Caki2 (cell line): ENCODE measurements at places on chromosomes 12 and 14. TPM values are rescaled to one million over a fixed set of nuclear protein-coding genes. Genes with fewer than 3 reads are reported as not detected.

Gene TGM1
- total RNA-seq = 0.44 TPM in 1 of 2 replicates, not detected in the other

Gene SLC39A2
- 0.27 TPM in 1 of 2 replicates, not detected in the other for total RNA-seq

Gene ACTN1
- total RNA-seq = 53.5 and 57.0 TPM in 2 replicates

Gene OR4L1
- total RNA-seq = not detected in 2 replicates

Gene RTL1
- total RNA-seq = not detected in 2 replicates

Gene EXOC3L4
- 0.98 TPM in 1 of 2 replicates, not detected in the other for total RNA-seq

Gene COCH
- total RNA-seq = 2.2 and 2.7 TPM in 2 replicates

Gene A2M
- not detected in 2 replicates for total RNA-seq

DNA sequence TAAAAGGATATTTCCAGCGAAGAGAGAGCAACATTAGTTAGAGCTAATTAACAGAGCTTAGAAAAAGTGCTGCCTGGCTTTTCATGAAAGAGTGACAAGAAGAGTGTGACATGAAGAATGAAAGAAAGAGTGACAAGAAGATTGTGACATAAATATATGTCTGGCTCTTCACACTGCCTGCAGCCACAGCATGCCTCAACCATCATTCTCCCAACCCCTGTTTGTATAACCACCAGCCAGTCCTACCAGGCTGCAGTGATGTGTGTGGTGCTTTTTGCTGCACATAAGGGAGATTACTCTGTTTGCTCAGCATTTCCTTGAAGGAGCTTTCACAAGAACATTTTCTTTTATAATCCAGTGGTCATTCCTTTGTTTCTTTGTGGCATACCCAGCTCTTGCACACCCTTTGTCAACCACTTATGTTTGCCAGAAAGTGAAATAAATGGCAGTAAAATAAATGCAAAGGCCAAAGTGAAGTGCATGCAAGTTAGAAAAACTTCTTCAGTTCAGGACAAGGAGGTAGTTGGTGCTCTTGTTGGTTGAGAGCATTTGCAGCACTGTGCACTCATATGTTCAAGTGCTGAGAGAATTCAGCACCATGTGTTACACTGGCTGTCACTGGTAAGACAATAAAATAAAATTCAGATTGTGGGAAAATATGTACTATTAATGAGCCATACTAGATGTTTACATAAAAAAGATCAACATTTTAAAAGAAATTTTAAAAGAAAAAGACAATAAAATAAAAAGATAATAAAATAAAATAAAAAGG is 50.6 kb downstream of the KIF21A start:
- DNase-seq = no peak

DNA sequence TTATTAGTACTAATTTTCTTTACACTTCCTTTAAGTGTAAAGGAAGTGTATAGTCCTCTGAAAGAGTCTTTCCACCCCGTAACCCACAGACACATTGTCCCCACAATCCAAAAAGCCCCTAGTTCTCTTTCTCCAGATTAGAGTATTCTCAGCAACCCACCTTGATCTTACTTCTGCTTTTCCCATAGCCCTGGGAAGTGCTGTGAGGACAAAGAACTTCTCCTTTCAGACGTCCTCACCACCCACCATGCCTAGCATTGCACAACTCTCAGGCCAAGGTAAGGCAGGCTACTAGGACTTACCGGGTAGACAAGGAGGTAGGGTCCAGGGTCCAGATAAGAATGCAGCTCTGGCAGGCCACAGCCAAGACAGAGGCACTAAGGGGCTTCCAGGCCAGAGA is 7.4 kb downstream of the AAAS start:
- DNase-seq = no peak

DNA sequence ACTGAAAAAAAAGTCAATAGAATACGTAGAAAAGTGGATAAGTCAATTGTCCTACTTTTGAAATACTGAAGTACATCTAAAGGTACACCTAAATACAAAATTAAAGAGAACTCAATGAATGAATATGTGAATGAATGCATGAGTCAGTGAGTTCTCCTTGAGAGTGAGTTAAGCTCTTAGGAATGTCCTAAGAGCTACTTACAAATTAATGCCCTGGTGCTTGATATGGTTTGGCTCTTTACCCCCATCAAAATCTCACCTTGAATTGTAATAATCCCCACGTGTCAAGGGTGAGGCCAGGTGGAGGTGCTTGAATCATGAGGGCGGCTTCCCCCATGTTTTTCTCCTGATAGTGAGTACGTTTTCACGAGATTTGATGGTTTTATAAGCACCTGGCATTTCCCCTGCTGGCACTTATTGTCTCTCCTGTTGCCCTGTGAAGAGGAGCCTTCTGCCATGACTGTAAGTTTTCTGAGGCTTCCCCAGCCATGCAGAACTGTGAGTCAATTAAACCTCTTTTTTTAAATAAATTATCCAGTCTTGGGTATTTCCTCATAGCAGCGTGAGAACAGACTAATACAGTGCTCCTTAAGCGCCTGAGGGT is 192.2 kb upstream of the ARHGAP5 start:
- peak; percentile 3 for DNase-seq

GRCh38 chr12:120833849-120834248 is 70.3 kb downstream of the SPPL3 start:
- no peak for DNase-seq

DNA sequence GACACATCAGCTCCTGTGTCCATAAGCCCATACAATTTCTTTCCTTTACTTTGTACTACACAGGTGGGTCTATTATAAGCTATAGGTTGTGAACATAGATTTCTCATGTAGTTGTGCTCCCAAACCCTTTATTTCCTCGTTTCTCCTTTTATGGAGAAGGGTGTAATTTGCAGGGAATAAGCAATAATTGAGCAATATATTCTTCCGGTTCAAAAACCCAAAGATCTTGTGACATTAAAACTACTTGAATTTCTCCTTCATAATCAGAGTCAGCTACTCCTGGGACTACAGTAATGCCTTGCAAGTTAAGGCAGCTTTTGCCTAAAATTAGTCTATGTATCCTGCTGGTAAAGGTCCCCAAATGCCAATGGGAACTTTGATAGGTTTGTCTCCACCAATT is 19.1 kb upstream of the MAPKAPK5 start:
- no peak for DNase-seq

- peak; percentile 77 for DNase-seq
Measured at GRCh38 chr14:24080888-24081738, 9.8 kb downstream of the CPNE6 start.

GRCh38 chr12:3745152-3745551 is 7.8 kb downstream of the CRACR2A start:
- no peak for DNase-seq

- DNase-seq = no peak
Measured at GRCh38 chr12:28512406-28512805, 322.1 kb downstream of the CCDC91 start.

GRCh38 chr12:80470403-80470802 is 26.4 kb downstream of the PTPRQ start:
- DNase-seq = no peak

DNA sequence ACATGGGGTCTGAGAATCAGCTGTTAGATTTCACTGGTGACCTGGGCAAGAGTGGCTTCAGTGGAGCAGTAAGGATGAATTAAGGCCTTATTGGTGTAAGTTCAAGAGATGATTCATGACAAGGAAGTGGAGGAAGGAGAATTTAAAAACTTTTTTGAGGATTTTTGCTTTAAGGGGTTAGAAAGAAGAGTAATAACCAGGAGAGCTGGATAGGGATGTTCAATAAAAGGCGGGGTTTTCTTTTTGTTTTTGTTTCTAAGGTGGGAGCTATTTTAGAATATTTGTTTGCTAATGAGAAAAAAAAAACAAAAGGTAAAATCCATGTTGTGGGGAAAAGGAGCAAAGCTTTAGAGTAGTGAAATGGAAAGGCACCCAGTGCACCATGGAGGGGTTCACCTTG is 15.2 kb upstream of the TUBA1B start:
- no peak for DNase-seq

GRCh38 chr12:88518863-88519403 is 61.3 kb downstream of the KITLG start:
- DNase-seq = no peak

GRCh38 chr12:53201177-53201541 is 5.9 kb downstream of the ITGB7 start:
- DNase-seq = no peak

DNA sequence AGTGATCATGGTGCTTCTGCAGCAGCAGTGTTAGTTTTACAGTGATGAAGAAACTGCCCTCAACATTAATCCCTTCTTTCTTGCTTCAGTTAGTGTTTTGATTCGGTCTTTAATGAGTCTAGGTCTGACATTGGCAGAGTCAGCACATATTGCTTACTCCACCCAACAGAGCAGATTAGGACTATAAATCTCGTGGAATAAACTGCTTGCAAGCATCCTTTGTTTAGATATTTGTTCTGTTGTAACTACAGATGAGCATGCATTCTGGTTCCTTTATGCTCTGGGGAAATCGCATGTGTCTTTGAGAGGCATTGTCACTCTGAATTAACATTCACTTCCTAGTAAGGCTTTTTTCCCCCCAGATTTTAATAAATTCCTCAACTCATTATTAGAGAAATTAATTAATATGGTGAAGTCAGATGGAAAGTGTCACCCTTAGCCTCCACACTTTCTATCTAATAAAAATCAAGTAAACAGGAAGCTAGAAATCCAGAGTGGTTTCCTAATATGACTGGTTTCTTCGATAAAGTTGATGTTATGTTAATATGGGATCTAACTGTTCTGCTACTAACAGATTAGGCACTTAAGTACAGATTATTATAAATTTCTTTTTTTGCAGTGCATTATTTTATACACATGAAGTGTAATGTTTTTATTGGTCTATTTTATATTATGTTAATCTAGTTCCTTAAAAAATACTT is 86.2 kb upstream of the SSTR1 start:
- DNase-seq = no peak

DNA sequence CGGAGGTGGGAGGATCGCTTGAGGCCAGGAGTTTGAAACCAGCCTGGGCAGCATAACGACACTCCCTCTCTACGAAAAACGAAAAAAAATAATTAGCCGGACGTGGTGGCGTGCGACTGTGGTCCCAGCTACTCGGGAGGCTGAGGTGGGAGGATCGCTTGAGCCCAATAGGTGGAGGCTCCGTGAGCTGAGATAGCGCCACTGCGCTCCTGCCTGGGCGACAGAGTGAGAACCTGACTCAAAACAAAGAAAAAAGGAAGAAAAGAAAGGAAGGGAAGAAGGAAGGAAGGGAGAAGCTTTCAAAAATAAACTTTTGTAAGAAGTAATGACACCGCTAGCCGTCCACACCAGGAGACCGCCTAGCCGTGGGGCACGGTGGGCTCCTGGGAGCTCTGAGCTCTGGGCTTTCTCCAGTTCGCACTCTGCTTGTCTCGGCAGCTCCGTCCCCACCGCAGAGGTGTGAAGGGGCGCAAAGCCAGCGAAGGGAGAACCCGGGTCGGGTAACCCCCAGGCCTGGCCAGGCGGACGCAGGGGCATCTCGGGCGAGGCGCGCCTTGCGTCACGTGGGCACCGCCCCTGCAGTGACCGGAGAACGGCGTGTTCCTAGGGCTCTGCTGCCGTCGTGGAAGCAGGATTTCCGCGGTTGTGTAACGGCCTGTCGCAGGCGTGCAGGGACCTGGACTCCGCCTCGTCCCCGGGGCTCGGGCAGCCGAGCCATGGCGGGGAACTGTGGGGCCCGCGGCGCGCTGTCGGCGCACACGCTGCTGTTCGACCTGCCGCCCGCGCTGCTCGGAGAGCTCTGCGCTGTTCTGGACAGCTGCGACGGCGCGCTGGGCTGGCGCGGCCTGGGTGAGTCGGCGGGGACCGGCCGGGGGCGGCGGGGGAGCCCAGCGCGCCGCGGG is at the start of gene IRAK3:
TSS of gene IRAK3 (plus strand) at position 631 of the 902 bp plus-strand sequence. CDS start at position 717, 86 bp downstream.
- no peak for DNase-seq

DNA sequence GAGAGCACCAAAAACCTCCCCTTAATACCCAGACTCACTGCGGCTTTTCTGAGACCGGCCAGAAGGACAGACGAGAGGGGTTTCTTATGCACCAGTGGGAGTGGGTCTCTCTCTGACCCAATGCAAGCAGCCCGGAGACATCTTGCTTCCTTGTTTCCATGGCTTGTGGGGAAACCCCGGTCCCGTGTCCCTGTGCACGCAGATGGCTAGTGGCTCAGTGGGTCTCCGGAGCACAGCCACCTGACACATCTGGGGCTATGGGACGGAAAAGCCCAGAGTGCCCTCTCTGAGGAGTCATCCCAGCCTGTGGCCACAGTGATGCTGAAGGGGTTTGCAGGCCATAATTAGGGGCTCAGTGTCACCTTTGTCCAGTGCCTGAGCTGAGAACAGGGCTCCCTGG is 197.6 kb downstream of the PHETA1 start:
- no peak for DNase-seq

DNA sequence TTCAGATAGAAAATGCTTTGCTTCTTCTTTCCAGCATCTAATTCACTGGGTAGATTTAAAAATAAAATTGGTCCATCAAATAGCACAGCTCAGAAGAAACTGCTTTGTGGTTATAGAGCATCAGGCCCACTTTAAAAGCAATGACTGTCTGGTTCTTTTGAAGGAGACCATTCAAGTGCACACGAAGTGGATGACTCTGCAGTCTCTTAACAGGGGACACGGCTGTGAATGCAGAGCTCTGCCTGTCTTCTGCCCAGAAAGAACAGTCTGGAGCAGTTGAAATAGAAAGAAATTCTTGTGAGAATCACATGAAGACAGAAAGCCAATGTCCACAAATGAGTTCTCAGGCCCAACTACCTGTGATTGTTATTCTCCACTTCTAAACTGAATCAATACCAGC is 138.7 kb upstream of the PLEKHA5 start:
- DNase-seq = no peak

GRCh38 chr14:100394886-100395672 is 71.9 kb downstream of the SLC25A47 start:
- DNase-seq = no peak

DNA sequence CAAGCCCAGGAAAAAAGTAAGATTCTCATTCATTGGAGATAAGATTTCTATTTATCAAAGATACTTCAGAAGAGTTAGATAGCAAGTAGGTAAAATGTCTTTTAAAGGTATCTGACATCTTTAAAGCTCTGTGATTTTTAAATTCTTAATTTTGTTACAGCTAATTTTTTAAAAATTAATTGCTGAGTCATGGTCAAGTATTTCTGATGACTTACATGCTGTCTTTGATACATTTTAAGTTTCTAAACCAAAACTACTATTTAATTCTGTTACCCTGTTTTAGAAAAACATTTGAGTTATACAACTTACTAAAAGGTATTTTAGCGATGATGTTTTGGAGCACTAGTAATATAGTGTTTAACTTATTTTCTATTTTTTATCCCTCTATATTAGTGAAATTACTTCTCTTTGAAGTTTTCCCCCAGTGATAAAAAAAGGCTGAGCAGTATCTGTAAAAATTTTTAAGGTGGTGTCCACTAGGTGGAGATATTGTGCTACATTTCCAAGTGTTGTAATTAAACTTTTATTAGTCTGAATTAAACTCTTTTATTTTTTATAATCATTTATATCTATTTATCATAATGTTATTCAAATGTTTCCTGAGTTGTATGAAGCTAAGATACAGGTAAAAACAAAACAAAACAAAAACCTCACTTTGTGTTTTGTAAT is 11.5 kb downstream of the ALG10 start:
- DNase-seq = peak; percentile 31
